ENCODE measurements at places on chromosomes 3 and 15.

DNA sequence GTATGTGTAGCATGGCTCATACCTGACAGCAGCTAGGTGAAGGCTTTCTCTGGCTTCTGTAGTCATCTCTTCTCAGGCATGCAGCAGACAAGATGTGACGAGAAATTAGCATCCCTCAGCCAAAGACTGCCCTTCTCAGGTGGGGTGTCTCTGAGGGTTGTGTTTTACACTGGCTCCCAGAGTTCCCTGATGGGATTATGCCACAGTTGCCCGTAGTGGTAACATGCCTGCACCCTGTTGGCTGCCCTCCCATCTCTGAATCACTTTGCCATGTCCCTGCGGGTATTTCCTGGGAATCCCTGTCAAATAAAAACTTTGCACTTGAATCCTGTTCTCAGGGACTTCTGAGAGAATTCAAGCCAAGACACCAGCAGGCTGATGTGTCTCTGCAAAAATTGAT lies 70.5 kb downstream of the LRTM1 start:
- DNase-seq = no peak

DNA sequence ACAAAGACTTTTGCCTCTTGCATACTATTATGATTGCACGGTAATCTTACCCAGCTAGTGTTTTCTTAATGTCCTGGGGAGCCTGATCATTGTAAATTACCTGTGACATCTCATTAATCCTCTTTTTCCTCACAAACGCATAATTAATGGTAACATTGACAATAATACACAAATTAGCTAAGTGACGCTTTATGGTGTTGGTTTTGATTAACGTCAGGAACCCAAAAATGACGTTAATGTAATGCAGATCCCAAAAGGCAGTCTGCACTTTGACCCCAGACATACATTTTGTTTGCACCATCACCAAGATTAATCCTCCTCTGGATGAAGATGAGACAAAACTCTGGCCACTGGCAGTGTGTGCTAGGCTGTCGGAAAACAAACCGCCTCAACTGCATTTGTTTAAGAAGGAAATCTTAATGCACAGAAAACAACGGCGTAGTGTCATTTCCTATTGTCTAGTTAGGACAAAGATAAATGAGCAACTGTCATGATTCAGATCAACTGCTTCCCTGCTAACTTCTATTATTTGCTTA lies 83.9 kb upstream of the CDIN1 start:
- DNase-seq = no peak

DNA sequence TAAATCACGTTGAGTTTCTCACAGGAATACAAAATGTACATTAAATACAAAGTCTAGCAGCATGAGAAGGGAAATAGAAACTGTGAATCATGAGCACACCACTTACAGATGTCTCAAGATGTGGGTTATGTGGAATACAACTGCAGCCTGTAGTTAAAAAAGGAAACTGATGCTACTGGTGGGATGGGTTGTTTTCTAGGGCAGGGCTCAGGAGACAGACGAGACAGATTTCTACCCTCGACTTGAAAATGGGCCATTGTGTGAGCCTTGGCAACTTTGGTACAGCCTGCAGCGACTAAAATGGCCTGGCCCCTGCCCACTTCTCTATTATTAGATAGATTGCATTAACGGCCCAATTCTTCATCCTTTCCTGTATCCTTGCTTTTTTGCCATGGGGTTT lies 293.1 kb downstream of the SUCLG2 start:
- no peak for DNase-seq

GRCh38 chr15:49278751-49279150 lies 108.7 kb downstream of the GALK2 start:
- DNase-seq = no peak

DNA sequence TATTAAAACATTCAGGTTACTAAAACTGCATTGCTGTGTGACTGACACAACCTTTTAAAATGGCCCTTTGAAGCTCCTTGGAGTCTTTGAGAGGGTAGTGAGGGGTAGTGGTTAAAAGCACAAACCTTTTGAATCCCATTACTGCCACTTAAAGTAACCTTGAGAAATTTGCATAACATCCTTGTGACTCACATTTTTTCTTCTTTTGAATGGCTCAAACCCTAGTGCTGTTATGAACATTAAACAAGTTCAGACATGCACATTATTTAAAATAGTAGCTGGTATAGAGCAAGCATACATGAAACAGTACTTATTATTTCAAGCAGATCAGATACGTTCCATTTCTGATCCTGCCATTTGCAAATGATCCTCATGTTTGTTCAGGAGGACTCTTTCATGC lies 3.7 kb upstream of the CLDN1 start:
- DNase-seq = no peak

GRCh38 chr15:89396723-89397652 lies 62.4 kb upstream of the POLG start:
- no peak for DNase-seq

- DNase-seq = peak; percentile 50
Measured at GRCh38 chr15:94692710-94693109, 461.3 kb downstream of the MCTP2 start.

DNA sequence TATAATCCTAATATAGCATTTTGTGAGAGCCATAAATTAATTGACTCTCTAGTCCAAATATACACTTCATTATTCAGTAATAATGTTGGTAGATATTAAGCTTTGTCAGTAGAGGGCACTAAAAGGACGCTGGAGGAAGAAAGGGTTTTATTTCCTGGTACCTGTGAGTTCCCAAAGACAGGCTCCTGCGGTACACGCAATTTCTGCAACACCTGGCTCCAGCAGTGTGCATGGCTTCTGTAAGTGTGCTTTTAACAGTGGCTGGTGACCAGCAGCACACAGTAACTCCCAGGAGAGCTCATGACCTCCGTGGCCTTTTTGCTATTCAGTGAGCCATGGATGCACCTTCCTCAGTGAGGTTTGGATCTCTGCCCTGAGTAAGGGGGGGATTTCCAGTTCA lies 338.3 kb upstream of the ZNF385D start:
- DNase-seq = no peak

GRCh38 chr3:49324768-49325167 lies 15.1 kb downstream of the USP4 start:
- no peak for DNase-seq

DNA sequence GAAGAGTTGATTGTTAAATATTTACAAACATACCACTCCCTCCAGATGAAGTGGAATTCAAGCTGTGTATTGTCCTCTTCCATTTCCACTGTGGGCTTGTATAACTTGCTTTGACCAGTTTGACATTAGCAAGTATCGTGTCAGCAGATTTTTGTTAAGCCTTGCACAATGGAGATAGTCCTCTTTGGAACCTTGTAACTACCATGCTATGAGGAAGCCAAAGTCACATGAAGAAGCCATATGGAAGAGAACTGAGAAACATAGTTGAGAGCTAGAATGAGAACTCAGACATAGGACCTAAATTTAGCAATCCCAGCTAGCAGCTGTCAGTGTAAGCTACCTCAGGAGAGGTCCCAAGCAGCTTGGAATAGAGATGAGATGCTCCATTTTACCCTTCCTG lies 889.2 kb downstream of the PDCD6IP start:
- DNase-seq = no peak

- no peak for DNase-seq
Measured at GRCh38 chr15:60918234-60918959, 310.7 kb downstream of the RORA start.

- DNase-seq = no peak
Measured at GRCh38 chr3:16536996-16537395, 23.5 kb upstream of the RFTN1 start.

GRCh38 chr3:27544372-27544865 lies 60.2 kb upstream of the SLC4A7 start:
- DNase-seq = peak; percentile 76

DNA sequence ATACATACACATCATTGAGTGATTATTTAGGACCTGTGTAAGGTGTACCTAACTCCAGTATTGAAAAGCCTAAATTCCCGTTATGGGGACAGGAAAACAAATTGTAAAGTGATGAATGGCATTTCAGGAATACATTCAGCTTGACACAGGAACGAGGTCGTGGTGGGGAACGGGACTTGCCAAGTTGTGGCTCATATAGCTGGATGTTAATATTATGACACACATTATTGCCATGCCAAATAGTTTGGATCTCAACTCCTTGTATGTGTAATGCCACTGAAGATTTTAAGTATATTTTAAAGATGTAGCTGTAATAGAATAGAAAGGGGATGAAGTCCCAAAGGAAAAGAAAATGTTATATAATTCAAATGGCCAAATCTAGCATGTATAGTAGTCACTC lies 227.2 kb upstream of the GOLIM4 start:
- no peak for DNase-seq
